Osteocyte (in vitro differentiated cells): ENCODE measurements at places on chromosomes 1 and 21. TPM values are rescaled to one million over a fixed set of nuclear protein-coding genes. Genes with fewer than 3 reads are reported as not detected.

- DNase-seq = no peak
These were observed 131.3 kb downstream of the ZNF648 start for GRCh38 chr1:181930187-181930586.

- DNase-seq = no peak
These were observed 87.6 kb upstream of the SOD1 start for GRCh38 chr21:31571879-31572278.

GRCh38 chr1:107867422-107867821 lies 97.6 kb downstream of the VAV3 start:
- no peak for DNase-seq

GRCh38 chr1:1061682-1062345 lies 12.3 kb downstream of the RNF223 start:
- no peak for DNase-seq

GRCh38 chr1:38740487-38740886 lies 119.1 kb downstream of the RRAGC start:
- no peak for DNase-seq

- no peak for DNase-seq
These were observed 18.3 kb downstream of the PPT1 start for GRCh38 chr1:40078512-40079333.

DNA sequence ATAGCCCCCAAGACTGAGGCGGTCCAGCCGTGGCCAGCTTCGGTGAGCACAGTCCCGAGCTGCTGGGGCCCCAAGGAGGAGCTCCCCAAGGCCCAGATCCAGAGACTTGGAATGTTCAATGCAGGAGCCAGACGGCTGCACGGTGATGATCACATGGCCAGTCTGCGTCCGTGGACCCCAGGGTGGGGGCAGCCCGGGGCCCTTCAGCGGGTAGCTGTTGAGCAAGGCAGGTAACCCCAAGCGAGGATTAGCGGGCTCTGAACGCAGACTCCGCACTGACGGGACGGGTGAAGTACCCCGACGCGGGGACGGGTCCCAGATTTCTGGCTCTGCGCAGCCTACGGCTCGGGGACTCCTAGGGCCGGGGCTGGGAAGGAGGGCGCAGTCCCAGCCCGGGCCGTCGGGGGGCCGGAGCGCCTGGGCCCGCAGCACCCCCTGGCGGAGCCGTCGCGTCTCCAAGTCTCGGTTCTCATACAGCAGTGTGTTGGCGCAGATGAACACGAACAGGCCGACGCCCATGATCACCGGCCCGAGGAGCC lies 2.7 kb downstream of the TMEM200B start:
- DNase-seq = no peak

DNA sequence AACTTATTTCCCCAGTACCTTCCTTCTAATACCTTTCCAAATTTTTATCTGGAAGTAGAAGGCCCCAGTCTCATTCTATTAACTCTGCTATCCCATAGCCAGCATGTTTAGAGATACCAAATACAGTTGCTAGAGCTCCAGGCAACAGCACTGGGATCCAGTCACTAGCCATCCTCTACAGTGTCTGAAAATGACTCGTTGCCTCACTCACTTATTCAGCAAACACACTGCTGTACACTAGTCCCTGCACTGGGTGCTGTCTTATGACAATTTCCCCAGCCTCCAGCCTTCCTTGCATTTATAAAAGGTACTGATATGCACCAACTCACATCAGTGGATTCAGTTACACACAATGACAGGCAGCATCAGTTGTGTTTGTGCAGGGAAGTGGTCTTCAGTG lies 179.0 kb downstream of the DSCAM start:
- no peak for DNase-seq

DNA sequence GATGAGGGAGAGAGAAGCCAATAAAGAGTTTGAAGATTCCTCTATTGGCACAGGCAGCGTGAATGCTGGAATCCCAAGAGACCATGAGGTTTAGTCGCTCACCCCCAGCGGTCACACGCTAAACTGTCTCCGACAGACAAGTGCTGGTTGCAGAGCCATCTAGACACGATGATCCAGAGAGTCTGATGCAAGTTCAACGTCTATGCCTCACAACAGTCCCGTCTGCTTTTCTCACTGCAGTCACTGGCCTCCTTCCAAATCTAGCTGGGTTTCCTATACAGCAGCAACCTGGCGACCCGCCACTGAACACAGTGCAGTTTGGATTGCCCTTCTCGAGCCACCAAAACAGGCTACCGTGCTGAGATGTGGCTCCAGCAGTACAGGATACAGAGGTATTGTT lies 98.6 kb upstream of the KRTAP19-8 start:
- DNase-seq = no peak

- no peak for DNase-seq
These were observed 1.5 kb downstream of the SPATC1L start for GRCh38 chr21:46182548-46183336.

DNA sequence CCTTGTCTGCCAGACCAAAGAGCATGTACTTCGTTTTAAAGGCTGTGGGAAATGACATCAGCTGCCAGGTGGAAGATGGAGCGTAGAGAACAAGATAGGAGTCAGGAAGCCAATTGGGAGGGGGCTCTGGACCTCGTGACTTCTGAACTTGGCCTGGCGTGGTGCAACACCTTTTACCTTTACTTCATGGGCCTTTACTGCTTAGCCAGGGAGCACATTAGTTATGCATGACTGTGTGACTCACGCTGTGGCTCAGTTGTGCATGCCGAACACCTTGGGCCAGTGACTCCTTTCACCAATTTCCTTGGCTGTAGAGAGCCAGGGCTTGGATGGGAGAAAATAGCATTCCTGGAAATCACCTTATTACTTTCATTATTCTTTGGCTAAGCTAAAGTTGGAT lies 7.2 kb downstream of the XCL1 start:
- DNase-seq = no peak

GRCh38 chr1:91700771-91701471 lies 185.0 kb downstream of the TGFBR3 start:
- DNase-seq = no peak

- no peak for DNase-seq
These were observed 67.8 kb upstream of the NR5A2 start for GRCh38 chr1:199959775-199960110.

DNA sequence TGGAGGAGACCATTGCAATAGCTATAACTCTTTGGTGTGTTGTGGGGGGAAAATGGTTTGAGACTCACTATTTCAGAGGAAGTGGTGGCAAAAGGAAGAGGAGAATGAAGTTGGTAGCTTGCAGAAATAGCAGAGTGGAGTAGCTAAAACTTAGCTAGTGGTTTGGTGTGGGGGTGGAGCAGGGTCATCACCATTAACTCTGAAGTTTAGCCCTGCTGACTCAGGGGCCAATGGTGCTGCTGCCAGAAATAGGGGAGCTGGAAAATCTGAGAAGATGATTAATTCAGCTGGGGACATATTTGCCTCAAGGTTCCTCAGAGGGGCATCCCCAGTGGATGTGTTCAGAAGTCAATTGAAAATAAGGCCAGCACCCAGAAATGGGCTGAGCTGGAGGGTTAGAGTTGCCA lies 65.4 kb downstream of the RUNX1 start:
- no peak for DNase-seq

DNA sequence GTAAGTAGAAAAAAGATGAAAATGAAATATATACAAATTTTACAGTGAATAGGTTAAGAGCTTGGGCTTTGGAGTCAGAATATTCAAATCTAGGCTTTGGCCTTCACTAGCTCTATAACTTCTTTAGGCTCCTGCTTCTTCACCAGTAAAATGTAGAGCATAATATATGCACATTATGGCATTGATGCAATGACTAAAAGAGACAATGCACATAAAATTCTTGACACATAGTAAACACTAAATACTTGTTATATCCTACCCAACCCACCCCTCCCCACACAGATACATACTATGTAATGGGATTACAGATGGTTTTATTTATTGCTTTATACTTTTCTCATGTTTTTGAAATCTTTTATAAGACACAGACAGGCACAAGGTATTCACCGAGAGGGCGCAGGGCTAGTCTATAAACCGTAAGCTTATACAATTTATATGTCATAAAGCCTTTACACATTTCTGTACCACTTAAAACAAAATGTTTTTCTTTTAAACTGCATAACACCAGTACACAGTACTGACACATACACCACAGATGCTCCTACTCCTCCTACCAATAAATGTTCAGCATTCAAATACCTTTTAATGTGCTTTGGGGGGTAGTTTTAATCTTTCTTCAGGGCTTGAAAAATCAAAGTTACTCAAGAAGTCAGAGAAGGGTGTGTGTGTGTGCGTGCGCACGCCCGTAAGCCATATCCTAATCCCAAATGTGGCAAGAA lies 109.8 kb downstream of the ACBD6 start:
- DNase-seq = no peak

DNA sequence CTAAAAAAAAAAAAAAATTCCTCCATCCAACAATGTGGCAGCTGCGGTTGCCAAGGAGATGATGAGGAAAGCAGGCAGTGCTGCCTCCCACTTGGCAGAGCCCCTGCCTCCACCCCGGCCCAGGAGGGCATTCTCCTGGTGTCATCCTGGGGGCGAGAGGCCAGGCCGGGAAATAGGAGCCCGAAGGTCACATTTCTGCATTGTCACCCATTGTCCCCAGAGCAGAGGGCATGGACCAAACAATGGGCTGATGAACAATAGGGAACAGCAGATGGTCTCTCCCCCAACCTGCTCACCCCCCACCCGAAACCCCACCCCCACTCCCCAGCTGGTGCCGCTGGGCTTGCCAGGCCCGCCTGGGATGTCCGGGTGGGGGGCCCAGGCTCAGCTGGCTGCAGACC lies 37.3 kb downstream of the CAMK2N1 start:
- DNase-seq = no peak

- no peak for DNase-seq
These were observed 20.1 kb downstream of the SLAMF1 start for GRCh38 chr1:160626509-160627342.

DNA sequence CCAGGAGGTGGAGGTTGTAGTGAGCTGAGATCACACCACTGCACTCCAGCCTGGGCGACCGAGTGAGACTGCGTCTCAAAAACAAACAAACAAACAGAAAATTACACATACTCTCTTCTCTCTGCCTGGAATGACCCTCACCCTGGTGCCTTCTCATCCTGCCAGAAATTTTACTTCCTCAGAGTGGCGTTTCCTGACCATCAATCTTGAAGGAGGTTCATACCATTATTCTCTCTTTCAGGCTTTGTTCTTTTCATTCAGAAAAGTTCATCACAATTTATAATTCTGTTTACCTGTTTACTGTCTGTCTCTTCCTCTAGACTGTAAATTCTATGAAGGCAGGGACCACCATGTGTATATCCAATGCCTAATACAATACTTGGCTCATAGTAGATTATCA lies 79.3 kb downstream of the RPS6KA1 start:
- DNase-seq = no peak

GRCh38 chr1:54403808-54404261 lies 2.4 kb downstream of the SSBP3 start:
- no peak for DNase-seq

DNA sequence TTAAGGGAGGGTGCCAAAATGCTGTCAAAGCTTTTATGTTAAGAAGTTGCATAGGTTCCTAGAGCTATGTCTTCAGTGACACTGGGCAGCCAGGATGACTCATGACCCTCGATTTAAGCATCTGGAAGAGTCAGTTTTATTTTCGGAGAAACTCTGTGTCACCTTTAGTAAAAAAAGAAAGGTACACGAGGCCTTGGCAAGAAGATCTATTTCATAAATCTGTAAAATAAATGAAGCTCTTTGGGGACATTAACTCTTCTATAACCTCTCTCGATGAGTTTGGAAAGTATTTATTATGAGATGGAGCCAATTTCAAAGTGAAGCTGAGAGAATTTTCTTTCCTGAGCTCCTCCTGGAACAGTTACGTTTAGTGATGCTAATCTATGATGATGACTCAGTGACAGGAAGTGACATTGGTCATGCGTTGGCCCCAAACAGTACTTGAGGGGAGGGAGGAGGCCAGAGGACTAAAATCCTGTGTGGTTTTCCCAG lies 156.5 kb downstream of the HLX start:
- DNase-seq = no peak

GRCh38 chr1:224831501-224831900 lies 98.0 kb upstream of the DNAH14 start:
- DNase-seq = no peak

DNA sequence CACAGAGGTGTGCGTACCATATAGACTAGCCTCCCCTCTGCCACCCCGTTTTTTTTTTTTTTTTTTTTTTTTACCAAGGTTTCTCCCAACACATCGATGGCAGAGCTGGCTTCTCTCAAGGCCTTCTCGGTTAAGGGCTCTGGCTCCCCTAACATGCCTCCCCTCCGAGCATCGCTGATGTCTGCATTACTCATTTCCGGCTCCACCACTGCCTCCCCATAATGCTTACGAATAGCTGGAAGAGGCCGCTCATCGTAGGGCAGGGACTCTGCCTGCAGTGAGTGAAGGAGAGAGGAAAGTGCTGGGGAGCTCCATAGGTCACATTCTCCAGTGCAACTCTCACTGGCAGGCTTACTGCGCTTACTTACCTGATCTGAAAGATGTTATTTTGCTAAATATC lies 20.6 kb downstream of the CEP104 start:
- DNase-seq = no peak

GRCh38 chr1:100530880-100531487 lies 7.0 kb upstream of the GPR88 start:
- no peak for DNase-seq

DNA sequence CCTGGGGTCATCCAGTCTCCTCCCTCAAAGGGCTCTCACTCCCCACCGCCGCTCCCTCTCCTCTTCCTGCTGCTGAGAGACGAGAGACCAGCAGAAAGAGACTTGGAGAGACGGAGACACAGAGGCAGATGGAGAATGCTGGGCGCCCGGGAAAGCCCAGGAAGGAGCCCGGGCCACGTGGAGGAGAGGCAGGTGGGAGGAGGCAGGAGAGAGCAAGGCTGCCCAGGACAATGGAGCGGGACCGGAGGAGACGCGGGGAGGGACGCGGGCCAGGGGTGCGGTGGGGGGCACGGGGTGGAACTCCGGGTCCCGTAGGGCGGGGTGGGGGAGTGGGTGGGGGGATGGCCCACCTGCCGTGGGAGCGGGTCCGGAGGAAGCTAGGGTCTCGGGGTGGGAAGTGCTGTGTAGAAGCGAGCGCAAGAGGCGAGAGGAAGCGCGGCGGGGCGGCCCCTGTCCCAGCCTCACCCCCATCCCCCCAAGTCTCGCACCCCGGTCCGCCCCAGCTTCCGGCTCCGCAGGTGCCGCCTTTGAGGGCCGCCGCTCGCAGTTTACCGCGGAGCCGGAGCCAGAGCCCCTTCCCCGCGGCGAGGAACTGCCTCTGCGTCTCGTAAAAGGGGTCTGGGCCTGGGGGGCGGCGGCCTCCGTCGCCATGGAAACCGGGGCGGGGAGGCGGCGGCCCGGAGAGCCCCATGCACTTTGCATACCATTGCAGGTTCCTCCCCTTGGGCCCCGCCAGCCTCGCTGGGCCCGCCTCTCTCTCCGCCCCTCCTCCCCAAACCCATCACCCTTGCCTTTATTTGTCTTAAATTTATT lies 11.7 kb upstream of the EPHA2 start:
- no peak for DNase-seq

The AMPD1 gene
- not detected in 2 replicates for total RNA-seq

The LDLRAD1 gene
- total RNA-seq = not detected in 2 replicates

The RPE65 gene
- total RNA-seq = not detected in 2 replicates

The SHISAL2A gene
- not detected in 2 replicates for total RNA-seq

The PRAMEF17 gene
- total RNA-seq = not detected in 2 replicates

The LEPR gene
- 12.2 and 14.2 TPM in 2 replicates for total RNA-seq

The PCNX2 gene
- 17.2 and 20.4 TPM in 2 replicates for total RNA-seq

The CSF3R gene
- total RNA-seq = not detected in 2 replicates

The PLA2G2C gene
- not detected in 2 replicates for total RNA-seq

The CAPN8 gene
- total RNA-seq = not detected in 2 replicates
